Hypothalamus (tissue), 51 donors: ENCODE measurements at places on chromosomes 3 and 15.

GRCh38 chr3:4466741-4467521 lies at the start of gene SUMF1:
Gene SUMF1, minus strand, starts transcription at chr3:4467269. Its CDS starts 24 bp downstream, at chr3:4467245.
- peak; percentile 64 for DNase-seq

DNA sequence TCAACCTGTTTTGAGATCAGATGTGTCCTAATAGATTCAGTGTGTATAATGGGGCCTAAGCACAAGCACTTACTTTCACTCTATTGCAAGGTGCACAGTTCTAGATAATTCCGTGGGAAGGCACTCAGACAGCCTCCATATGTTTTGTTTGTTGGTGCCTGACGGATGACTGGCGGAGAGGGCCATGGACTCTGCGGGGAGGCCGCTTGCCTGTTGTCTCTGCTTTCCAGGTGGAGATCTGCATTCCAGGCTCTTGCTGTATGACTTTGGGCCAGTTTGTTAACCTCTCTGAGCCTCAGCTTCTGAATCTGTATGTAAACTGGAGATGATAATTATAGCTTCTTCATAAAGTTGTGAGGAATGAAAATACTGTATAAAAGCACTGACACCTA lies 1.5 kb downstream of the IRAK2 start:
- DNase-seq, result no peak

- no peak for DNase-seq
Observed at GRCh38 chr3:43872301-43872700, 181.6 kb downstream of the ABHD5 start.

DNA sequence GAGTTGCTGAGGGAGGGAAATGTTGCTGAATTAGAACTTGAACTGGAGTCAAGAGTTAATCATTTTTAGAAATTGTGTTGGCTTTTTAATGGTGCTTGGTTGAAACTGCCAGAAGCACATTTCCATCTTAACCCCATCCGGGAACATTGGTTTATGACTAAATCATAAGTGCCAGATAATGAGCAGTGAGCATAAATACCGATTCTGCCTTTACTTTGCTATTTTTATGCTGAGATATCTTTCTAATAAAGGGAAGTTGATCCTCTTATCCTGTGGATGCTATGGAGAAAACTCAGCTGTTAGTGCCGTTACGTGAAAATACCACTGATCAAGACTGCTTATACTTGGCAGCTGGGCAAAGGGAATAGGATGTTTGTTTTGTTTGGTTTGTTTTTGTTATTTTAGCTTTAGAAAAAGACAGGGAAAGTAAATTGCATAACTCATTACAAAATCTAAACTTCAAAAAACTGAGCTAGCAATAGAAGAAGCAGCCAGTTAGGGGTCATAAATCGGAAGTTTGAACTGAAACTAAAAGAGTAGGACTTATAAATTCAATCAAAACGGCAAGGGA lies 813.1 kb downstream of the NAALADL2 start:
- no peak for DNase-seq

DNA sequence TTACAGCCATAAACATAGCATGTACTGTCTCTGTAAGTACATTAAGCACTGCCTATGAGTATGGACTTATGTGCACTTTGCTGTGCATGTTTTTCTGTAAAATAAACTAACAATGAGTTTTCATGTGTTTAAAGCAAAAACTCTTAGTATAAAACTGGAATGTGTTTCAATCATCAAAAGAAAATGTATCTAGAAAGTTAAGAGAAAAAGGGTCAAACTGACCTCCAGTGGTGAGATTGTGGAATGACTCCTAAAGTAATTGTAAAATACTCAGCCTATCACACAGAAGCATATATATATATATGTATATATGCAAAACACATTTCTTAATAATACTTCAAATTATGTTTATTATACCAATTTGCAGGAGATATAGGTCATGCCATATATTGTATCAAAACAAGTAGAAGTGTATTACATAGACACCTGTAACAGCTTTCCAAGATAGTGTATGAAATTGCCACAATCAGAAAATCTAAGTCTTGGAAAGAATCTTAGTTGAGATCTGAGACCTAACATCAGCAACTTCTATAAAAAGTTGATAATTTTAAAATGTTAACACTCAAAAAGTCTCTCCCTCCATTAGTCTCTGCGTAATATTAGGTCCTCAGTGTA lies 199.6 kb downstream of the FMN1 start:
- no peak for DNase-seq

DNA sequence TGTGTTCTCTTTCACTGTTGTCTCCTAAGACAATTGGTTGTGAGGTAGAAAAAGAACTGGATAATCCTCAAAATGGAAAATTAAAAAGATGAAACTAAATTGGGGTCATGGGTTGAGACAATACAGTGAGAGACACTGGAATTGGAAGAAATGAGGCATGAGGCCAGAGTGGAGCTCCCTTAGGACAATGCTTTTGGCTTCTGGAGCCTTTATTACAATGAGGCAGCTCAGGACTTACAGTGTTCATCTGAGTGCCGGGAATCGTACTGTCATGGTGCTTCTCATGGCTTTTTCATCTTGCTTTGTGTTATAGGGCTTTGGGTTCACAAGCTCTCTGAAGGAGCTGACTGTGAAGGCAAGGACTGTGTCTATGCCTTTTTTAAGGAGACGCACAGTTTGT lies 293.5 kb downstream of the SOX2 start:
- DNase-seq, result no peak

DNA sequence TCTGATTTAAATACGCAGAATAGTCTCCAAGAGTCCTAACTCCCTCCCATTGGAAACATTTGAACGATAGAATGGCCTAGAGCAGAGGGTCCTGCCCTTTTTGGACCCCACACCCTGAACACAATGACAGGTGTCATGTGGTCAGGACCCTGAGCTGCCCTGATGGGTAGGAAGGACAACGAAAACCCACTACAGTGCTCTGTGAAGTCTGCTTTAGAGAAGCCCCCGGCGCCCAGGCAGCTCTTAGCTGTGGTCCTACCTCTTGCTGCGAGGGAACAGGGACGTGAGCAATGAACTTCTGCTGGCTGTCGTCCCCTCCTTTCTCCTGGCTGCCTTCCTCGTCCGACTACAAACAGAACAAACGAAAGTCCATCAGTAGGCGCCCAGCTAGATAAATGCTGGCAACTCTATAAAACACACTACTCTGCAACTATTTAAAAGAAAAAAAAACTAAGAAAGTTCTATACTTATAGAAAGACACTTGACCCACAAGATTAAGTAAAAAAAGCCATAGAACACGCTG lies 8.7 kb upstream of the RAB43 start:
- DNase-seq, result no peak

DNA sequence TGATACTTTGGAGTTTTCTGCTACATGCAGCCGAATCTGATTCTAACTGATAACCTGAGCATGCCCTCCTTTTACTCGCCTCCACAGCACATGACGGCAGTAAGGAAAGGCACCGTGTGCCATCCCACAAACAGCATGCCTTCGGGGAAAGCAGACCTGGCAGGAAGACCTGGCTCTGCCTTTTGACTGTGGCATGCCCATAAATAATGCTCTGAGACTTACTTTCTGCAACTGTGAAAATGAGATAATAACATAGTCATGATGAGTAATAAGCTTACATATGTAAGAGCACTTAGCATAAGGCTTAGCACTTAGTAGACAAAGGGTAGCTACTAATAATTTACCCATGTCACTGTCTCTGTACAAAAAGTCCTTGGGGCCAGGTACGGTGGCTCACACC lies 32.9 kb downstream of the MTHFS start:
- DNase-seq, result no peak

- no peak for DNase-seq
Observed at GRCh38 chr3:149247929-149248691, 26.5 kb upstream of the CP start.

GRCh38 chr3:169094204-169094603 lies 569.3 kb downstream of the MECOM start:
- no peak for DNase-seq

DNA sequence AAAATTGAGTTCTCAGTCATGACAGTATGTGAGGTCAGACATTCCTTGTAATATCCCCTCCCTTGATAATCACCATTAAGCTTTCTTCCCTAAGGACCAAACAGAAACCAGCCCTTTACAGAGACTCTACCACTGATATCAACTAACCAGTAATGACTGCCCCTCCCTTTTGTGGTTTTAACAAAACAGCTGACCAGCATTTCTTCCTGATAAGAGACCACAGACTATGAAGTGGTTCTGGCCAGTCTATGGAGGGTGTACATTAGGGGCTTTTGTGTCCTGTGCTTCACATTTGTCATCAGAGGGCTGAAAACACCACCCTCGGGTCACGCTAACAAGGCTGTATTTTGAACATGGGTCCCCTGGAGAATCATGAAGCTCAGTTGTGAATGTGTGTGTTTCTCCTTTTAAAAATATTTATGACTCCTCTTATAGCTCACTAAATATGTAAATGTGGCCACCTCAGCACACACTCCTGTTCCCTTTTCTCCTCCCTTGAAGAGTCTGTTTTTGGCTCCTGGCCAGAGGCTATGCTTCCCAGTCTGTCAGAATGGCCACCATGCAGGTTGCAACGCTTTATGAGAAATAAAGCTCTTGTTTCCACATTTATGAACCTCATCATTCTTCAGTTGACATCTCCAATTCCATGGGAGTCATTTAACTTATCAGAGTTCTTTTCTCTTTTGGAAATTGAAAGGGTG lies 239.3 kb downstream of the CPNE4 start:
- DNase-seq, result no peak

GRCh38 chr3:33315826-33316225 lies 38.6 kb downstream of the FBXL2 start:
- DNase-seq, result no peak

- DNase-seq, result no peak
Observed at GRCh38 chr15:99343208-99343607, 91.9 kb downstream of the LRRC28 start.

DNA sequence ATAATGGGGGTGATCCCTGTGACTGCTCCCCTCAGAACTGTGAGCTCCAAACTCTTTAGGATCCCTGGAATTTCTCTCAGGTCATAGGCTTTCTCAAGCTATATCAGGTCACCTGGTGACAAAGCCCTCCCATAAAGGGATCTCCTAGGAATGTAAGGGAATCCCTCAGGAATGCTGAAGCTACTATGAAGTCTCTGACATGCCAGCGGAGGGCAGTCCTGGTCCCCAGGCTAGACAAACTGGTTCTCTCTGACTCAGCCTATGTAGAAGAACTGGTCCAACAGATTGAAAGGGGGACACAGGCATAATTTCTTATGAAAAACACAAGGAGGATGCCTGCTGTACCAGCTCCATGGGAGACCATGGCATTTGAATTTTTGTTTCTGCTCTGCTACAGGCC lies 6.7 kb downstream of the LPCAT4 start:
- DNase-seq, result no peak

GRCh38 chr3:171944118-171945016 lies 95.0 kb upstream of the FNDC3B start:
- DNase-seq, result no peak

- DNase-seq, result no peak
Observed at GRCh38 chr3:177290633-177291032, 93.4 kb upstream of the TBL1XR1 start.

DNA sequence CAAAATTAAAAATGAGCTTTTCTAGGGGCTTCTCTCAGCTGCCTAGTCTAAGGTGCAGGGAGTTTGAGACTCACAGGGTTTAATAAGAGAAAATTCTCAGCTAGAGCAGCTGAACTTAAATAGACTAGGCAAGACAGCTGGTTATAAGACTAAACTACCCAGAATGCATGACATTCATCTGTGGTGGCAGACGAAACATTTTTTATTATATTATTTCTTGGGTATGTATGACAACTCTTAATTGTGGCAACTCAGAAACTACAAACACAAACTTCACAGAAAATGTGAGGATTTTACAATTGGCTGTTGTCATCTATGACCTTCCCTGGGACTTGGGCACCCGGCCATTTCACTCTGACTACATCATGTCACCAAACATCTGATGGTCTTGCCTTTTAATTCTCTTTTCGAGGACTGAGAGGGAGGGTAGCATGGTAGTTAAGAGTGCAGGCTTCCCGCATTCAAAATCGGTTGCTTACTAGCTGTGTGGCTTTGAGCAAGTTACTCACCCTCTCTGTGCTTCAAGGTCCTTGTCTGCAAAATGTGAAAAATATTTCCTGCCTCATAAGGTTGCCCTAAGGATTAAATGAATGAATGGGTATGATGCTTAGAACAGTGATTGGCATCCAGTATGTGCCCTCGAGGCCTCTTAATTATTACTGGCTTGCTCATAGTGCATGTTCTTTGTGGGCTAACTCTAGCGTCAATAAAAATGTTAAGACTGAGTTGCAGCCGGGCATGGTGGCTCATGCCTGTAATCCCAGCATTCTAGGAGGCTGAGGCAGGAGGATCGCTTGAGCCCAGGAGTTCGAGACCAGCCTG lies 984 bp downstream of the CCR5 start:
- no peak for DNase-seq

- no peak for DNase-seq
Observed at GRCh38 chr3:187963003-187963676, 190.8 kb upstream of the LPP start.

- DNase-seq, result no peak
Observed at GRCh38 chr15:36334059-36334458, 245.4 kb upstream of the CDIN1 start.

DNA sequence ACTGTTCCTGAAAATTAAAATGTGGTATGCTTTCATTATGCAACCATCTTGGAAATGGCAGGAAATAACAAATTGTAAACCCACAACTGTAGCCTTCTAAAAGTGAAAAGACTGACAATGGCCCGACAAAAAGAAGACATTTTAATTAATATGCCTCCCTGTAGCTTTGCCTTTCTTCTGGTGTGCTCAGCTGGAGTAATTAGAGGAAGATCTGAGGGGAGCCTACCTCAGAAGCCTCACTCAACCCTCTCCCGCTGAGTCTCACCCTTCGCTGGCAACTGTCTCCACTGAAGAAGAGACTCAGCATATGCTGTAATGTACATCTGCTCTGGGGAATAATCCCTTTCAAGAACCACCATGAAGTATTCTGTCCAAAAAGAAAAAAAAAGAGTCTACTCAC lies 104.7 kb upstream of the SETMAR start:
- no peak for DNase-seq

GRCh38 chr3:14284694-14285547 lies 106.3 kb downstream of the LSM3 start:
- DNase-seq, result no peak

DNA sequence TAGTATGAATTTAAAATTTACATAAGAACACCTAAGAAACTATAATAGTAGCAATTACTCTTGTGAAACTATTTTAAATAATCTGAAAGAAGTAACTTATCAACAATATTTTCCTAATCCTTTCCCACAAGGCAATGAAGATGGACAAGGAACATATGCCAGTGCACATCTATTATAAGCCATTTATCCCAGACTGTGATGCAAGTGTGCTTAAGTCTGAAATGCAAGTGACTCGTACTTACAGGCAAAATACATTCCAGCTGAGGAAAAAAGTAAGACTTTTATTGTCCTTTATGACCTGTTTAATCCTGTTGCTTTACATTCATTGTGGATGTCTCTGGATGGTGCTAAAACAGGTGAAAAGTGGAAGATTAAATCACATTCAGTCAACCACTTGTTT lies 709.4 kb downstream of the ZNF385D start:
- DNase-seq, result no peak

- DNase-seq, result no peak
Observed at GRCh38 chr3:99319961-99320360, 318.4 kb upstream of the COL8A1 start.
